Stimulated activated CD4-positive, alpha-beta T cell treated with anti-CD3 and anti-CD28 coated beads, Interleukin-1b, Interleukin-23, amount 100 ng/mL, for 4 hours (primary cell): ENCODE measurements at places on chromosomes 12 and 14.

GRCh38 chr12:49763006-49763591, 21.7 kb downstream of the TMBIM6 start:
- DNase-seq: peak; percentile 72

GRCh38 chr12:130192642-130193345, 30.5 kb downstream of the FZD10 start:
- no peak for DNase-seq

- DNase-seq: no peak
These were observed 14.0 kb downstream of the CCDC62 start for GRCh38 chr12:122788387-122788786.

- DNase-seq: no peak
These were observed 43.6 kb upstream of the VASH1 start for GRCh38 chr14:76717508-76718290.

GRCh38 chr12:121090586-121091514, 41.8 kb upstream of the P2RX7 start:
- DNase-seq: no peak

- no peak for DNase-seq
These were observed 24.1 kb downstream of the BDKRB1 start for GRCh38 chr14:96280104-96280503.

- DNase-seq: no peak
These were observed 102.9 kb downstream of the RASSF9 start for GRCh38 chr12:85733221-85733840.

GRCh38 chr12:7433276-7433822, 10.6 kb downstream of the CD163L1 start:
- DNase-seq: no peak

DNA sequence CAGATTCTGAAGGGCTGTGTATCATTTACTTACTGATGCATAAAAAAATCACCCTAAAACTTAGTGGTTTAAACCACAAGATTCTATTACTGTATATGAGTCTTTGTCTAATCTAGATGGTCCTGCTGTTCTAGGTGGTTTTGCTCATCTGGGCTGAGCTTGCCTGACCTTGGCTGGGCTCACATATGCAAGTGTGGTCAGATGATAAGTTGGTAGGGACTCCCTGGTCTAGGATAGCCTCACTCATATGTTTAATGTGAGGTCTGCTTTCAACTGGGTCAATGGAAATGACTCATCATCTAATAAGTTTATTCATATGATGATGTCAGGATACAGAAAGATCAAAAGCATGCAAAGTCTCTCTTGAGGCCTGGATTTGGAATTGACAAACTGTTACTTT, 887.8 kb downstream of the TRHDE start:
- no peak for DNase-seq

DNA sequence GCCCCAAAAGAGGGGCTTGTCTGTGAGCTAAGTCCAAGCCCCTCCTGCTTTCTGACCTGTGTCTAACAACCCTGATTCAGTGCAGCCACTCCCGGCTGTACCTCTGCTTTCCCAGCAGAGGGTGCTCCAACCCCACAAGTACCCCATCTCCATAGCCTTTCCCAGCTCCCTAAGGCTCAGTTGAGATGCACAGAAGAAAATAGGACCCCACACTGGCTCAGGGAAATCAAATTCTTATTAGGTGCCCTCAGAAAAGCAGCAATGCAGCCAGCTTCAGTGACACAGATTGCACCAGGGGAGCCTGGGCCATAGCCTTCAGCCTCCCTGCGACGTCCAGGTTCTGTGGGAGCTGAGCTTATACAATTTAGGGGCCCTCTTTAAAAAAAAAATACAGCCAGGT, 49.9 kb downstream of the LRRC74A start:
- DNase-seq: peak; percentile 30

- peak; percentile 2 for DNase-seq
These were observed 34.4 kb downstream of the WBP11 start for GRCh38 chr12:14768823-14769405.

DNA sequence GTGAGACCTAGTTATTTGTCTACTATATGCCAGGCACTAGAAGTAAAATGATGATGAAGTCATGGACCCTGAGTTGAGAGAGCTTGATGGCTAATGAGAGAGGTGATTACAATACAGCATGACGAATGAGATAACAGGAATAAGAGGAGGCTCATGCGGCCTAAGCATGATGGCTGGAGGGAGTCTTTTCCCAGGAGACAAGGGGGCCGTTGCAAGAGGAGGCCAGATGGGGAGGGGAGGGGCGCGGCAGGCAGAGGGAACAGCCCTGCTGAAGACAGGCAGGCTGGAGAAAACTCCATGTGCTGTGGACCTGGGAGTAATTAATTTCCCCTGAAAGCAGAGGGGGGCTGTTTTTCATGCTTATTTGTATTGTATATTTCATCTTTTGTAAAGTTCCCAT, 144.7 kb upstream of the RFLNA start:
- no peak for DNase-seq

DNA sequence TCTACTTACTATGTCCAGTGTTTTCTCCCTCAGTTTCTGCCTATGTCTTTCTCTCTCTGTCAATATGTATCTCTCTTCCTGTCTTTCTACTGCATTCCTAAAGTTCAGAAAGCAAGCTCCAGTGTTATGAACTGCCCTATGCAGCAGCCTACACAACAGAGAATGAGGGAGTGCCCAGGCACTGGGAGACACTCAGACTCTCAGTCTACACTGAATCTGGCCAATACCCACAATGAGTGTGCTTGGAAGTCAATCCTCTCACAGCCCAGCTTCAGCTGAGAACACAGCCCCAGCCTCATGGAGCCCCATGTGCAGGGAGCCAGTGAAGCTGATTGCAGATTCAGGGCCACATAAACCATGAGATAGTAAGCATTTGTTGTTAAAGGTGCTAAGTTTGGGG, 128.7 kb downstream of the ALG10 start:
- DNase-seq: no peak

- peak; percentile 83 for DNase-seq
These were observed 235 bp downstream of the RAB2B start for GRCh38 chr14:21476523-21476924.

DNA sequence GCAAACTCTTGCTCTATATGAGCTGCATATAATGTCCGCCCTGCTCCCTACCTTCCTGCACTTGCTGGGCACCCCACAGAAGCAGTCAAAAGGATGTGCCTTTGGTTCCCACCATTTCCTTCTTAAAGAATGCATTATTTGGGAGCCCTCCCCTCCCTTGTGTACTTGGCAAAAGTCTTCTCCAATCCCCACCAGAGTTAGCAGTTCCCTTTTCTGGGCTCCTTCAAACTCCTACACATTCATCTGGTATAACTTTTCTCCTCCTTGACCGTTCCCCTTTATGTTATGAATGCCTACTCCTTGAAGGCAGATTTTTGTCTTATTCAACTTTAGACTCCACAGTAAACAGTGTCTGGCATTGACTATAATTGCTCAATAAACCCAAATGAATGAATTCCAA, 27.8 kb downstream of the AREL1 start:
- DNase-seq: no peak

GRCh38 chr12:12239127-12239526, 27.7 kb downstream of the LRP6 start:
- DNase-seq: no peak

DNA sequence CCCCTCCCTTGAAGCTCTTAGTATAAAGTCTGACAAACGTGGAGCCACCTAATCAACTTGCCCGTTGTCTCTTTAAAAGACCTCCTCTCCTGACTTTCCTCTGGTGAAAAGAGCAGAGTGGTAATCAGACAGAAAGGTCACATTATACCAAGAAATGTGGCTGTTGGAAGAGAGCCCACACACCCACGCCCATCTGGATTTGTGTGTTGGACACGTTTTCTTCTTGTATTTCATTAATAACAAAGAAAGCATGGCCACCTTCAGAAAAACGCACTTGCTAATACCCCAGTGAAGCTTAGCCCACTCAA, 41.3 kb downstream of the CCDC60 start:
- DNase-seq: no peak

GRCh38 chr12:131100031-131100674, 146.4 kb downstream of the ADGRD1 start:
- no peak for DNase-seq

DNA sequence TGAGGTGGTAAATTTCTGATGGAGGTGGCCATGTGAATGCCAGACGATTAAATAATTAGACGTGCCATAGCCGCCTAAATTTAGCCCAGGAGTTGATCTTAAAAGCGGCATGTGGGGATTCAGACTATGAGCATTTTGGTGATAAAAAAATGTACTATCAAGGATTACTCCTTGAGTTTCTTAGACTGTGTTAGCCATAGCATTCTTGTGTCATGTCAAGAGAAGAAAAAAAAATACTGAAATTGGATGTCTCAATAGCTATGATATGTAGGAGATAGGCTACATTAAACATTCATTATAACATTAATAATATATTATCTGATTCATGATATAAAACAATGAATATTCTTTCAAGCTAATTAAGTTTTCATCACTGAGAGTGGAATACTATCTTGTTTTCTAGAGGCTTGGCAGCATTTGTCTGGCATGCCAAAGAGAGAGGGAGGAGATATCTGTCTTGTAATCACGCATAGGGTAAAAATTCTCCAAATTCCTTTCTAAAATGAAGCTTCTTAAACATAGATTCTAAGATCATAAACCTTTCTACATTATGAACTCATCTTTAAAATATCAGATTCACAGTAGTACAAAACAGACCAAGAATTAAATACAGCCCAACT, 727.0 kb downstream of the C12orf50 start:
- DNase-seq: no peak

DNA sequence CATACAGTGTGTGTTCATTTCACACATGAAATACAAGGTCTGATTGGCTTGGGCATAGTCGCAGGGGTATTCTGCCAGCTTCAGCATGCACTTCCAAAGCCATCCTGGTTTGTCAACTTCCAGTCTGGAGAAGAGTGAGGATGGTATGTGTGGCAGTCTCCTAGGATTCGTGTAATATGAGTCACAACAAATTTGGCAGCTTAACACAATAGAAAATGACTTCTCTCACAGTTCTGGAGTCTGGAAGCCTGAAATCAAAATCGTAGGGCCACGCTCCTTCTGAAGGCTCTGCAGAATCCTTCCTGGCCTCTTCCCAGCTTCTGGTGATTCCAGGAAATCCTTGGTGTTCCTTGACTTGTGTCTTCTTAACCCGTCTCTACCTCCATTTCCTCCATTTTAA, 167.5 kb downstream of the PPM1H start:
- DNase-seq: no peak

DNA sequence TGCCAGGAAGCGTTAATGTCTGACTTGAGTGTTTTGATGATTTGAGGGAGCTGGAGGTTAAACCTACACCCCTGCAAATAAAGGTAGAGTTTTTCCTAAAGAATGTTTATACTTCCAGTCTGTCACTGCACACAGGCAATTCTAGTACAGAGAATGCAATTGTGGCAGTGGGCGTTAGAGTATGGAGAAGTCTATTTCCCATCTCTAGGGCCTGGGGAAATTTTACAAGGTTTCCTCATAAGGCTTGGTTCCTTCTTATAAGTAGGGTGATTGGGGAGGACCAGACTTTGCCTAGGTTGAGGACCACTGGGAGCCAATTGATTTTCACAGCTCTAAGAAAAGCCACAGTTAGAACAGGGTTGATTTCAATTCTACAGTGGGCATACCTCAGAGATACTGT, 44.3 kb downstream of the IFNG start:
- DNase-seq: no peak

GRCh38 chr14:45198551-45198950, 54.5 kb downstream of the MIS18BP1 start:
- no peak for DNase-seq

- no peak for DNase-seq
These were observed 44.7 kb downstream of the PALS1 start for GRCh38 chr14:67285876-67286452.
